T-helper 2 cell treated with Interferon-gamma antibody and Interleukin-4, amounts not matched to agents 5 μg/mL and 100 μg/mL, for 36 hours (primary cell): ENCODE measurements at places on chromosomes 1 and 21.

- DNase-seq = peak; percentile 72
Measured at GRCh38 chr21:17784604-17785402, 34.4 kb downstream of the C21orf91 start.

DNA sequence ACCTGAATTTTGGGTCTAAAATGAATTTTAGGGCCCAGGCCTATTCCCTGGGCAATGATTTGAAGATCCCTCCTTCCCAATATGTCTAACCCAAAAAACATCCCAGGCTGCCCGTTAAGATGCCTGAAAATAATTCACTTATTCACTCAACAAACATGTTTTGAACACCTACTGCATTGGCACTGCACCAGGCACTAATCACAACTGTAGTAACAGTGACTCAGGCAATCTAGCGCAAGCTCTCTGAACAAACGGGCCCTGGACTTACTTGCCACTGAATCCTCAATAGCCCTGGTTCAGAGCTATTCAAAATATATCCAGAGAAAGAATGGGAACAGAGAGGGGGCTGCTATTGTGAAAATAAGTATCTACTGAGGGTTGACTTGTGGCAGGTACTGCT is 4.2 kb downstream of the CD244 start:
- no peak for DNase-seq

- peak; percentile 54 for DNase-seq
Measured at GRCh38 chr1:175192630-175193526, at the start of gene KIAA0040. Gene KIAA0040, minus strand, starts transcription at chr1:175192776. Its CDS starts 31,763 bp downstream, at chr1:175161013.

DNA sequence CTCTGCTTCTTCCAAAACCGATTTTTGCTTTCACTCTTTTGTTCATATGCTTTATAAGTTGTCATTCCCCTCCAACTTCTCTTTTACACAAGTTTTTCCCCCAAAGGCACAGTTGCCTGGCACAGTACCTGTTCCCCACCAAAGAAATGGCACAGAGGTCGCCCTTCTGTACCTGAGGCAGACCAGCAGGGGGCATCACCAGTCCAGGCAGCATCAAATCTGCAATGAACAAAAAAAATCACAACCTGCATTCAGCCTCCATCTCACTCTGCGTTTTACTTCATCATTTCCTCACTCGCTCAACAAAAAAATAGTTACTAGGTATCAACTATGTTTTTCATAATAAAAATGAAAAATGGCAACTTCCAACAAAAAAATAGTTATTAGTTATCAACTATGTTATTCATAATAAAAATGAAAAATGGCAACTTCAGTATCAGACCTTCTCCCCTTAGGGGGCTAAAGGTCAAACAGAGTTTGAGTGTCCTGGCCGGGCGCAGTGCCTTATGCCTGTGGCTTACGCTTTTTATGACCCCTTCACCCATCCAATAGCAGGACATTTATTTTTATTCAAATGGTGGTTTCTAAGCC is 4.1 kb downstream of the EIF2D start:
- DNase-seq = peak; percentile 33

DNA sequence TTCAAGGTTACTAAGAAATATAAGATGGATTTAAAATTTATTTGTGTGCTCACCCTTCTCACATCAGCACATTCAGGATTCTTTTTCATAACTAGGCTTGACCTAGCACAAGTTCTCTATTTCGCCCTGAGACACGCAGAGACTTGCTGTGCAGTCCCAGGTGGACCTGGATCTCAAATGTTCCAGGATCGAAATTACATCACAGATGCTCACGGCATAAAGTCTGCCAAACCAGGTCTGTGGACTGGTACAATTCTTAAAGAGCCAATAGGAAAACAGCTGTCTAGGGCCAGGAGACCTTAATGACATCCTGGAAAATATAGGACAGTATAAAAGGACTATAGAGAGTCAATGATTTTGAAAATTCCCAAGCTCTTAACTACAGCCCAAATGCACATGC is 2.2 kb downstream of the PGBD5 start:
- DNase-seq = no peak

- DNase-seq = no peak
Measured at GRCh38 chr1:201636510-201636971, 97.6 kb downstream of the NAV1 start.

- no peak for DNase-seq
Measured at GRCh38 chr1:181121498-181121897, 33.0 kb downstream of the IER5 start.

DNA sequence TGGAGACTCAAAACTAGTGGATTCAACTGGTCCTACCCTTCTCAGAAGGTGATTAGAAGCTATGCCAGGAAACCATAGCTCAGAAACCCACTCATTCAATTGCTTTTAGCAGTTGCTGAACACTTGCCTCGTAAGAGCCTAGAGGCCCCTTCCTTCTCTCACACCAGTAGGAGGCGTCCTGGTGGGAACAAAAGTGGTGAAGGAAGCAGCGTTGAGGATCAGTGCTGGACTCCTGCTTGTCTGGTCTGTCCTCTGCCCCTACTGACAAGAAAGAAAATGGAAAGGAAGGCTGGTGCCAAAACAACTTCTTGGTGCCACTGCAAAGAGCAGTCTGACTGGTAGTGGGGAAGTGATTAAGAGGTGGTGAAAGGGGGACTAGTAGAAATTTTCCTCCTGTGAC is 269.7 kb downstream of the LMO4 start:
- no peak for DNase-seq

DNA sequence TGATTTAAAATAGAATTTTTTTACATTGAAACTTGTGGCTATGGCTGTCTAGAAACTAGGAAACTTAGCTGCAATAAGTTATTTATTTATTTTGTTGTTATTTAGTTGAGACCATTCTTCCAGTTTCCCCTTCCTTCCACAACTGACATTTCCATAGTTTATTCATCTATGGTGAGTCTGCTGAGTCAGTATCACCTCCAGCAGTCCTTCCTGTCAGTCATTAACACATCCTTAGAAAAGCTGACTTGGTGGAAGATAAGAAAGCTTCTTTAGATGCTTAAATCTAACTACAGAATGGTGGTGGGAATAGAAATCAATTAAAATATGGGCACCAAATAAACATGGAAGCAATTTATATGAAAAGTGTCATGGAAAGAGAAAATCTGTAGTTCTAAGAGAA is 714.0 kb downstream of the RWDD3 start:
- no peak for DNase-seq

GRCh38 chr1:23799570-23800399 is 769 bp downstream of the GALE start:
- DNase-seq = peak; percentile 51

GRCh38 chr1:228222548-228222947 is 14.7 kb downstream of the OBSCN start:
- DNase-seq = no peak

GRCh38 chr1:171898941-171899340 is 57.6 kb downstream of the DNM3 start:
- no peak for DNase-seq
